ENCODE measurements at places on chromosomes 12 and 14. TPM values are rescaled to one million over a fixed set of nuclear protein-coding genes. Genes with fewer than 3 reads are reported as not detected.

The LYZ gene
- total RNA-seq: 16.4 TPM

The KIF5A gene
- total RNA-seq: 1.6 TPM

The DEGS2 gene
- 0.28 TPM for total RNA-seq

The CLEC1B gene
- total RNA-seq: not detected

All from activated naive CD8-positive, alpha-beta T cell treated with anti-CD3 and anti-CD28 coated beads, Interleukin-2, amount 10 ng/mL, durations not matched to agents 7 days and 5 days (primary cell).